Stimulated activated CD4-positive, alpha-beta T cell treated with anti-CD3 and anti-CD28 coated beads, Interleukin-2, amount 100 ng/mL, for 4 hours (primary cell): ENCODE measurements at places on chromosomes 7 and 10.

GRCh38 chr7:92221766-92222165 lies 23.9 kb downstream of the KRIT1 start:
- no peak for DNase-seq

DNA sequence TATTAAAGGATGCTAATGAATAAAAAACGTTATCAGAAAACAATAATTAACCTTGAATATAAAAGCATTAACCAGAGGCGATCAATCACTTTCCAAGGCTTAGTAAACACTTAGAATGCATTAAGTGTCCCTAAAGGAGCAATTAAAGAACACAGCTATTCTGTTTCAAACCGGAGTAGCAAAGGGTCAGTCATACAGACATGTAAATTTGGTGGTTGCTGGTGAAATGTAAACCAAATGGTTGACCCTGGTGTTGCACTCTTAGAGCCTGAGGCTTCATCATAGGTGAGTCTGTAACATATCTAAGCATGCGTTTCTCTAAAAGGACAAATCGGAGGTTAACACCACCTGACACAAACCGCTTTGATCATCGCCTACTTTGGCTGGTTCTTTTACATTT lies 1280.1 kb downstream of the TYW1 start:
- DNase-seq = no peak

DNA sequence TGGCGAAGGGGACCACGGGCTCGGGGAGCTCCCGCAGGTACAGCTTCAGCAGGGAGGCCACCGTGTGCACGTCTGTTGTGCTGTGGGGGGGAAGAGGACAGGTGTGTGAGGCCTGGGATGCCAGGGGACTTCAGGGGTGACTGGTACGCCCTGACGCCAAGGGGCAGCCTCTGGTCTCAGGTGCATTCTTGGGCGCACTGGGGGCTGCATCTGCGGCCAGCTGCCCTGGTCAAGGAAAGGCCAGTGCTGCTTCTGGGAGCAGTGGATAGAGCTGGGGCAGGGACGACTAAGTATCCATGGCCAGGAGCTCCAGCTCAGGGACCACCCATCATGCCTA lies 148.5 kb downstream of the MAPK8 start:
- DNase-seq = no peak

GRCh38 chr10:21721000-21721665 lies 187.1 kb downstream of the MLLT10 start:
- no peak for DNase-seq

GRCh38 chr10:131166486-131166885 lies 145.0 kb downstream of the TCERG1L start:
- DNase-seq = no peak

DNA sequence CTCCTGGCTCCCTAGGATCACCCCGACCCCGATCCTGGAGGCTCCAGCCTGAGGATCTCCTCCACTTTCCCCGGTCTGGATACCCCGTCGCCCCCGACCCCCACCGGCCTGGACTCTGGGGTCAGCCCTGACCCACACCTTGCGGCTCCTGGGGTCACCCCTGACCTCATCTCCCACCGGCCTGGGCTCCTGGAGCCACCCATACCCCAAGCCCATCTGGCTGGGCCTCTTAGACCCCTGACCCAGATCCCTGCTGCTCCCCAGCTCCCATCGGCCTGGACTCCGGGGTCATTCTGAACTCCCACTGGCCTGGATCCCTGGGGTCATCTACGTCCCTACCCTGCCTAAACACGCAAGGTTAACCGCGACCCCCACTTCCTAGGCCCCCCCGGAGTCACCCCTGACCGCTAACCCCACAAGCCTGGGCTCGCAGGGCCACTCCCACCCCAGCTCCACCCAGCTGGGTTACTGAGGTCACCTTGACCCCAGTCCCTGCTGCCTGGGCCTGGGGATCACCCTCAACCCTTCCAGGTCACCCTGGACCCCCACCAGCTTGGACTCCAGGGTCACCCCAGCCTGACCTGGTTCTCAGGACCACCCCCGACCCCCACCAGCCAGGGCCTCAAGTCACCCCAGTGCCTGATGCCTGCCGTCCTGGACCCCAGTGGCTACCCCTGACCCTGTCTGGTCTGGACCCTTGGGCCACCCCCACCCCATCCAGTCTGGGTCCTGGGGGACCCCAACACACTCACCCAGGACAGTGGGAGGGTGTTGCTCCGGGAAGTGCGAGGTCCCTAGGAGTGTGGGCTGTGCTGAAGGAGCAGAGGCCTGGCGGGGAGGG lies 1.2 kb downstream of the FOXK1 start:
- no peak for DNase-seq

GRCh38 chr10:110803830-110804338 lies 67.8 kb upstream of the PDCD4 start:
- no peak for DNase-seq

DNA sequence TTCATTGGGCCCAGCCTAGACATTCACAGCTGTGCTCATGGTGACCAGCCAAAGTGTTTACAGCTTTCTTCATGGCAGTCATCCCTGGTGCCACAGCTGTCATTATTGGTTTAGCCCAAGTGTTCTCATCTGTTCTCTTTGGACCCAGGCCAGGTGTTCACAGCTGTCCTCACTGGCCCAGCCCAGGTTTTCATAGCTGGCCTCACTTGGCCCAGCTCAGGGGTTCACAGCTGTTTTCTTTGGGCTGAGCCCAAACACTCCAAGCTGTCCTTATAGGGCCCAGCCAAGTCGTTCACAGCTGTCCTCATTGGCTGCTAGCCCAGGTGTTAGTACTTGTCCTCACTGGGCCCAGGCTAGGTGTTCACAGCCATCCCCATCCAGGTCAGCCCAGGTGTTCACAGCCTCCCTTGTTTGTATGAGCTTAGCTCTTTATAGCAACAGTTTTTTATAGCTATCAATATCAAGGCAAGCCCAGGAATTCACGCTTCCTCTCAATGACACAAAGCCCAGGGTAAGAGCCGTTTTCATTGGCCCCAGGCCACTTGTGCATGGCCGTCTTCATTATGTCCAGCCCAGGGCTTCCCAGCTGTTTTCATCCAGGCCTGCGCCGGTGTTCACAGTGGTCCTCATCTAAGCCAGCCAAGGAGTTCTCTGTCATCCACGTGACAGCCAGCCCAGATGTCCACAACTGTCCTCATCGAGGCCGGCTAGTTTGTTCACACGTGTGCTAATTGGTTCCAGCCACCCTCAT lies 11.6 kb downstream of the FRG2B start:
- DNase-seq = no peak

GRCh38 chr7:126953461-126953860 lies 299.3 kb downstream of the GRM8 start:
- DNase-seq = no peak
